ENCODE measurements at places on chromosomes 7 and 10.

GRCh38 chr7:6011541-6011940, 2.5 kb downstream of the AIMP2 start:
- no peak overlapping the region for H3K27ac ChIP-seq
- no peaks in the 10 kb centered on the region for H3K27me3 ChIP-seq
- no peak for DNase-seq
- H3K36me3 ChIP-seq, result peaks cover 46% of the 10 kb centered on the region
- H3K4me1 ChIP-seq, result peaks cover 58% of the 10 kb centered on the region

- H3K27ac ChIP-seq, result peak overlapping the region; percentile 80
- peak overlapping the region; percentile 30 for H3K4me3 ChIP-seq
- peaks cover 92% of the 10 kb centered on the region for H3K4me1 ChIP-seq
- H3K36me3 ChIP-seq, result 0 out of 2 replicates have a peak, but pooled peaks cover 3% of the 10 kb centered on the region
- no peaks in the 10 kb centered on the region for H3K27me3 ChIP-seq
- DNase-seq, result peak; percentile 69
These were observed 277.4 kb upstream of the KLF14 start for GRCh38 chr7:131011432-131011742.

DNA sequence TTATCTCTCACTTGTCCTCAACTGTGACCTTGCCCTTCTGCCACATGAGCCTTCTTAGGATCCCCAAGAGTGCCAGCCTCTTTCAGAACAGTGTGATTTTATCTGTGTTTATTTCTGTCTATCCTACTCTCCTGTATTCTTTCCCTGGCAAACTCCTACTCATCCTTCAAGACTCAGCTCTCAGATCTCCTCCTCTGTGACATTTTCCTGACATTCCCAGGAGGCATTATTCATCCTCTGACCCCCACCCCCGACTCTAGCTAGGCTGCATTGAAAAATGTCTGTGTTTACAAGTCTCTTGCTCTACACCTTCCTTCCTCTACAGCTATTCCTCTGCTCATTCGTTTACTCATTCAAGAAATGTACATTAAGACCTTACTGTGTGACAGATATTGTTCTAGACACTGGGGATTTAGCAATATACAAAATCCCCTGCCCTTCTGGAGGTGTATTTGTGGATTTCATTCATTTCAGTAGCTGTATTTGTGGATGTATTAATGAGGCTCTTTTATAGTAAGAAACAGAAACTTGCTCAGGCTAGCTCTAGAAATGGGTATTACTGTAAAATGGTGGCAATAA, 61.4 kb upstream of the COMTD1 start:
- no peak overlapping the region for H3K4me3 ChIP-seq
- H3K27me3 ChIP-seq, result peaks cover 47% of the 10 kb centered on the region
- no peaks in the 10 kb centered on the region for H3K36me3 ChIP-seq
- peaks cover 17% of the 10 kb centered on the region for H3K4me1 ChIP-seq
- DNase-seq, result no peak

DNA sequence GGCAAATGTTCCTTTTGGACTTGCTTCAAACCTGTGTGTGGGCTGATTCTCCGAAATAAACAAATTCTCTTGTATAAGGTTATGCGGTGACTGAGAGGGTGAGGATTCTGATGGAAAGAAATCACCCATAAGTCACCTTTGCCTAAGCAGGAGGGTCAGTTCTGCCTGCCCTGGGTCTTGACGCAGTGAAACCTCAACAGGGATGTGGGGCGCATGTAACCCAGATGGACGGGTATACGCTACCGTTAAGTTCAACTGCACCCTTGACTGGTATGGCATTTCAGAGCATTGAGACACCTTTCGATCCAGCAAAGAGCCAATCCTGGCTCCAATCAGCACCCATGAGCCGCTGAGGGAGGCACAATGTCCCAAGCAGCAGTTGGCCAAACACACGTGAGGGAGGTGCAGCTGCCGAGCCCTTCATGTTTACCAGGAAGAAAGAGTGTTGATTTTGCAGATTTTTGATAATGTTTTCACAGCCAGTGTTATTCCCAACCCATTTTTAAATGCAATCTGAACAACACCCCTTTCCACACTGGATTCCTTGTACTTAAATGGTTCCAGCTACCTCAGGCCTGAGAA, 48.1 kb downstream of the SORBS1 start:
- no peak overlapping the region for H3K27ac ChIP-seq
- H3K4me3 ChIP-seq, result no peak overlapping the region

GRCh38 chr7:73340514-73340913, 12.6 kb downstream of the FKBP6 start:
- no peak overlapping the region for H3K27ac ChIP-seq
- no peak for DNase-seq
- no peaks in the 10 kb centered on the region for H3K36me3 ChIP-seq
- H3K27me3 ChIP-seq, result no peaks in the 10 kb centered on the region

GRCh38 chr7:117637937-117638336, 158.1 kb downstream of the CFTR start:
- DNase-seq, result no peak
- no peaks in the 10 kb centered on the region for H3K36me3 ChIP-seq
- H3K4me1 ChIP-seq, result no peaks in the 10 kb centered on the region

DNA sequence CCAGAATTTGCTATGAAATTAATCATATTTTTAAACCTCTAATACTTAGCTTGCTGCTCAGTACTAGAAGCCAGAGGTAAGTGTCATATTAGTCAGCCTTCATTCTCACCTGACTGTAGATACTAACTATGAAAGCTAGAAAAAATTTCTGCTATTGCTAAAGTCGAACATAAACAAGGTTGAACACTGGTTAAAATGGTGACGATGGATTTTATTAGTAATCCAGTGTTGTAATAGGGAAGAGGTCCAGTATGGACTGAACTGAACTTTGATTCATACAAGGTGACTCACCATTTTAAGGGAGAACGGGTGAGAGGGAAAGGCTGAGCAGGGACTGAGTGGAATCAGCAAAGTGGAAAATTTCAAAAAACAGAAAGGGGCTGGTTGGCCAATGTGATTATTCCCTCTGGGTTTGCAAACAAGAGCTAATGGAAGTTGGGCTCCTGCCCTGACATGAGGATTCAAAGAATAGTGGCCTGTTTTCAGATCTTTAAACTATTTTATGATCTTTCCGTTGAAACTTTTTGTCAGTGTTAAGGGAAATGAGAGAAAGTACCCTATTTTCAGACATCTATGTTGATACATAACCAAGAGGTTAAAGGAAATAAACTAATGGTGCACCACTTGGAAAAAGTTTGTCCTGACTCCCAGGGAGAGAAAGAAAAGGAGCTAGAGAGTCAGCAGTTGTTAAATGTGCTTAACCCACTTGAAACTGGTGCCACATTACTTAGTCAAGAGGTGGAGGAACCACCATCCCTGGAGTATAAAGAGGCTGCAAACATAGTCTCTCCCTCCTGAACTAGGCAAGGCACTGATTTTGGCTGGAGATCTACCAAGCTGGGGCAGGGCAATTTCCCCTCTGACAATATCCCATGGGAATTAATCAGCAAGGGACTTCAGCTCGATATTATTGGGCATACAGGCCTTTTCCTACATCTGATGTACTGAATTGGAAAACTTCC, 15.3 kb upstream of the AKR1C1 start:
- H3K4me1 ChIP-seq, result no peaks in the 10 kb centered on the region
- H3K36me3 ChIP-seq, result no peaks in the 10 kb centered on the region
- H3K27ac ChIP-seq, result no peak overlapping the region
- no peaks in the 10 kb centered on the region for H3K27me3 ChIP-seq
- no peak for DNase-seq
- no peak overlapping the region for H3K4me3 ChIP-seq

GRCh38 chr7:81638198-81638597, 131.6 kb downstream of the HGF start:
- H3K4me1 ChIP-seq, result no peaks in the 10 kb centered on the region
- H3K27ac ChIP-seq, result no peak overlapping the region
- no peaks in the 10 kb centered on the region for H3K27me3 ChIP-seq
- H3K4me3 ChIP-seq, result no peak overlapping the region

GRCh38 chr7:75854233-75854632, 24.6 kb upstream of the RHBDD2 start:
- H3K4me3 ChIP-seq, result no peak overlapping the region
- DNase-seq, result no peak

GRCh38 chr7:143410521-143411004, 1.9 kb upstream of the EPHA1 start:
- H3K4me3 ChIP-seq, result no peak overlapping the region
- DNase-seq, result no peak
- peaks cover 18% of the 10 kb centered on the region for H3K4me1 ChIP-seq
- H3K27me3 ChIP-seq, result no peaks in the 10 kb centered on the region
- no peak overlapping the region for H3K27ac ChIP-seq
- no peaks in the 10 kb centered on the region for H3K36me3 ChIP-seq

DNA sequence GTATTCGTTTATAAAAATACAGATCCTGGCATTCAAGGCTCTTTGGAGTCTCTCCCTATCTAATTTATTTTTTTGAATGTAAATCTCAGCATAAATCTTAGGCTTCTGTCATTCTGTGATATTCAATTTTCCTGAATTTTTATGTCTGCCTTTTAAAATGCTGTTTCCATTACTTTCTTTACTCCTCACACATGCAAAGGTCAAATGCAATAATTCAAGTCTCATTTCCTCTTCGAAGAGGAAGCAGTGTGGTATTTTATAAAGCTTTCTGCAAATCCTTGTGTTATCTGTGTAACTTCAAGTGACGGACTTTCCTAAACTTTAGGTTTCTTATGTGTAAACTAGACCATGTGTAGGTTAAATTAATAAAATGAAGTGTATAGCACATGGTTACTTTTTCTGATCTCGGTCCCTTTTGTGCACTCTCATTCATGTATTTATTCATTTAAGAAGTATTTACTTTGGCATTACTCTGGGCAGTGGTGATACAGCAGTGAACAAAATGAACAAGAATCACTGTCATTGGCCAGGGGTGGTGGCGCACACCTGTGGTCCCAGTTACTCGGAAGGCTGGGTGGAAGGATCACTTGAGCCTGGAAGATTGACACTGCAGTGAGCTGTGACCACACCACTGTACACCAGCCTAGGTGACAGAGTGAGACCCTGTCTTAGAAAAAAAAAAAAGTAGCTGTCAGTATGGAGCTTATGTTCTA, 332.2 kb downstream of the EXOC4 start:
- H3K27me3 ChIP-seq, result no peaks in the 10 kb centered on the region
- H3K4me1 ChIP-seq, result no peaks in the 10 kb centered on the region
- H3K4me3 ChIP-seq, result no peak overlapping the region
- H3K36me3 ChIP-seq, result no peaks in the 10 kb centered on the region

DNA sequence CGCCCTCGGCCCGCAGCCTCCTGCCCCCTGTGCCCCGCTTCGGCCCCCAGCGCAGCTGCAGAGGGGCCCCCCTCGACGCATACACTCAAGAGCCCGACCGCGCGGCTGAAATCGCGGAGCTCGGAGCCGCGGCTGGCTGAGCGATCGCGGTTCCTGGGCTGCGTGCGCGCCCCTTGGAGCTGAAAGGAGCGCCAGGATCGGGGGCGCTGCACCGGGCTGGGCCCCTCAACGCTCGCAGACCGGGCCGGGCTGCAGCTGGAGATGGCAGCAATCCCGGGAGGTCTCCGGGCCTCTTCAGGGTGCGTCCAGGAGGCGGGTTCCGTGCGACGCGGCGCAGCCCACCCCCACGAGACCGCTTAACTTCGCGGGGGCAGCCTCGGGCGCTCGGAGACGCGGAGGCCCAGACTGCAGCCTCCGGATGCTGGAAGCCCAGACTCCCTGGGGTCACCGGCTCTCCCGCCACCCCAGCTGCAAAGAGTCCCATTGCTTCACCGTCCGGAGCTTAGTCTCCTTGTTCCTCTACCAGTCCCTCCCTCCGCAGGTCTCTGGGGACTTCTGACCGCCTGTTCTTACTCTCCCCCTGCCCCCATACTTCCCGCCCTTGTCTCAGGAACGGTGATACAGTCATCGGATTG, 73.0 kb upstream of the LRRC4 start:
- no peak overlapping the region for H3K4me3 ChIP-seq
- peaks cover 12% of the 10 kb centered on the region for H3K4me1 ChIP-seq
- no peaks in the 10 kb centered on the region for H3K27me3 ChIP-seq
- no peaks in the 10 kb centered on the region for H3K36me3 ChIP-seq
